Stimulated activated naive B cell treated with anti-CD40 and anti-IgM and Interleukin-4, amounts not matched to agents 10 μg/mL and 1 μg/mL and 100 μg/mL, for 72 hours (primary cell): ENCODE measurements at places on chromosomes 2 and 18.

GRCh38 chr2:190882411-190882766 is 1.8 kb downstream of the GLS start:
- no peak for DNase-seq
- peaks cover 23% of the 10 kb centered on the region for H3K4me1 ChIP-seq
- no peaks in the 10 kb centered on the region for H3K27me3 ChIP-seq
- peak overlapping the region; percentile 100 for H3K27ac ChIP-seq

DNA sequence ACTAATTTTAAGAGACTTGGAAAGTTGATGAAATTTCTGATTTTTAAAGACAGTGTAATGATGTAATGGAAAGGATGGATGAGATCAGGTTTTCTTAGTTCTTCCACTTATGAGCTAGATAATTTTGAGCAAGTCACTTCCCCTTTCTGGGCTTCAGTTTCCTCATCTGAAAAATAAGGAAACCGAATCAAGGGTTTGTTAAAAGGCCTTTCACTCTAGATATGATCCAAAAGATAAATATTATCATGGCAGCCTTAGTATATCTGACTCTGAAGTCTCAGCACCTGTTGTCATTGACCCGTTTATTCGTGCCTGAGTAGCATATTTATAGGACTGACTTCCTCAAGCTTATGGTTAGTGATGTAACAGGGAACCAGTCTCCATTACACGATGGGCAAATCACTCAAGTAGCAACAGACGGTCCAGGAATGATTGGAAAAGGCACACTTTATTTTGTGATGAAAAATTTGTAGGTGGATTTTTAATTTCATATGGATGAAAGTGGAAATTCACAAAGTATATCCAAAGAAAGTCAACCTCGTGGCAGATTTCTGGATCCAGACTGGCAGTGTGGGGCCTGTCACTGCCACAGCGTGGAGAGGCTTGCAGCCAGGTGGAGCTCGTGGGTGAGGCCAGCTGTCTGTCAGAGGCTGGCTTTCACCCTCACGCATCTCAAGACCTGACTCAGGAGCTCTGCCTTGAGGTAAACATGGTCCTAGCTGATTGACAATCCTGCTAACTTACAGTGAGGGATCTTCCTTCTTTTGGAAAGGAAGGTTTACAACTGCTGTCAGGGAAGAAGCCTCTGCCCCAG is 137.9 kb upstream of the CXCR4 start:
- H3K27ac ChIP-seq, result peak overlapping the region; percentile 97
- H3K36me3 ChIP-seq, result no peaks in the 10 kb centered on the region
- H3K4me1 ChIP-seq, result peaks cover 94% of the 10 kb centered on the region
- peak overlapping the region; percentile 25 for H3K4me3 ChIP-seq

DNA sequence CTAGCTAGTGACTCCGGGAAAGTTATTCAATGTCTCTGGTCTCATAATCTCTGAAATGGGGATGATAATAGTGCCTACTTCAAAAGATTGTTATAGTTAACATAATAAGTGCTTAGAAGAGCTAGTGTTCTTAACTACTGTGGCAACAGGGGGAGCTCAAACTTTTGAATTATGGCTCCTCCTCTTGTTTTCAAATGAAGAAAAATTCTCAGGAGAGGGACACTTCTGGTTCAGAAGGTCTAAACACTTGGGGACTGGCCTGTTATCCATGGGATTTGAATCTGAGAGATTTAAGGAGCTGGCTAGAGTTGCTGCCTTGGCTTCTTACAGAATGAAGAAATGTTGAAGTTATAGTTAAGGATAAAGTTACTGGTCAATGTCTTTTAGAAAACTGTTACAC is 92.2 kb upstream of the ITGB6 start:
- peaks cover 38% of the 10 kb centered on the region for H3K36me3 ChIP-seq
- no peak overlapping the region for H3K27ac ChIP-seq
- no peak for DNase-seq
- H3K4me1 ChIP-seq, result peaks cover 2% of the 10 kb centered on the region

DNA sequence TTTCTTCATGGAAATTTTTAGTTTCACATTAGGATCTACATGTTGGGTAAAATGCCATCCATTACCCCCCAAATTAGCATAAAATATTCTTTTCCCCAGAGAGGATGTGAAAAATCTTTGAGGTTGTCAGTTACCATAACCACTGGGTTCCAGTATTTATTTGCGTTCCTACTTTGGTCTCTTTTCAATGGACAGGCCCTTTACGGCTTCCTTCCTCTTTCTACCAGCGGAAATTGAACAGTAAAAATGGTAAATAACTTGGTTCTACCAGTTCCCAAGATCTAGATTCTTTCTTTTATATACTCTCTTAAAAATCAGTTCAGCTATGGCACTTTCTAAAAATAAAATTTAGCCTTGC is 169.2 kb upstream of the APCDD1 start:
- H3K27me3 ChIP-seq, result no peaks in the 10 kb centered on the region
- H3K36me3 ChIP-seq, result peaks cover 10% of the 10 kb centered on the region
- H3K4me1 ChIP-seq, result peaks cover 48% of the 10 kb centered on the region
- DNase-seq, result no peak

DNA sequence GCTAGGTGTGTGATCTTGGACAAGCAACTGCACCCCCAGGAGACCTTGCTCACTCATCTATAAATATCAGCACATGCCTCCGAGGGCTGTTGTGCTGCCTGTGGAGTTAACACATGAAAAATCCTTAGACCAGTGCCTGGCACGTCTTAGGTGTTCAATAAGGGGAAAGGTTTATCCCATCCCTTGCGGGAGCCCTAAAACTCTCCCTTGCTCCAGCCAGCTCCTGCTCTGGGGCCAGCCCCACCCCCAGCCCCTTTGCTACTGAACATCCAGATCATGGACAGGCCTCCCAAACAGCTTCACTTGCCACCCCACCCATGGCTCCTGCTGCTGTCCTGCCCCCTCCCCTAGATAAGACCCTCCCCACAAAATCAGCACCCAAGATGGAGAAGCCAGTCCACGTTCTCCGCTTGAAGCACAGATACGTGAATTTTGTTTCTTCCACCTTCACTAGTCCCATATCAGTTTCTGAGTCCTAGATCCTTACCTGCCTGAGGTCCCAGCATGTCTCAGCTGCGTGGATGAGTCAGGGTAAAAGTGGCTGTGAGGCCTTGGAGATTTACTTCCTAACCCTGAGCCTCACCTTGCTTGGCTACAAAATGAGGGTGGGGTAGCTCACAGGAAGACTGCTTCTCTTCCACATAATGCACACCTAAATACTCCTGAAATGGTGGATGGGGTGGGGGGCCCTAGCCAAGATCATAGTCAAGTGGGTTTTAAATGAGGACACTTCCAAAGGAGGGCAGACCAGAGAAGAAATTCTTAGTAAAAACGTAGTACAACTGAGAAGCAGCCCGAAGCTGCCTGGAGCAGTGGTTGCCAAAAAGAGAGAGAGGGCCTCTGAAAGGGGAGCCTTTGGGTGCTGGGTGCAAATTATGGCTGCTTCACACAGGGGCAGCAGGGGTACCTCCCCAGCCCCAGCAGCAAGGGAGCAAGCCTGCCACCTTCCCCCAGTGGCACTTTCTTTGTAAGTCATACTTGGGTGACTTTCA is 40.4 kb downstream of the C1QL2 start:
- no peaks in the 10 kb centered on the region for H3K4me1 ChIP-seq
- H3K4me3 ChIP-seq, result no peak overlapping the region
- H3K36me3 ChIP-seq, result no peaks in the 10 kb centered on the region
- DNase-seq, result no peak
- H3K27me3 ChIP-seq, result peaks cover 36% of the 10 kb centered on the region
- no peak overlapping the region for H3K27ac ChIP-seq

GRCh38 chr2:151786483-151786882 is 41.7 kb downstream of the ARL5A start:
- no peak overlapping the region for H3K27ac ChIP-seq
- H3K4me3 ChIP-seq, result no peak overlapping the region
- peaks cover 44% of the 10 kb centered on the region for H3K36me3 ChIP-seq
- H3K27me3 ChIP-seq, result no peaks in the 10 kb centered on the region

DNA sequence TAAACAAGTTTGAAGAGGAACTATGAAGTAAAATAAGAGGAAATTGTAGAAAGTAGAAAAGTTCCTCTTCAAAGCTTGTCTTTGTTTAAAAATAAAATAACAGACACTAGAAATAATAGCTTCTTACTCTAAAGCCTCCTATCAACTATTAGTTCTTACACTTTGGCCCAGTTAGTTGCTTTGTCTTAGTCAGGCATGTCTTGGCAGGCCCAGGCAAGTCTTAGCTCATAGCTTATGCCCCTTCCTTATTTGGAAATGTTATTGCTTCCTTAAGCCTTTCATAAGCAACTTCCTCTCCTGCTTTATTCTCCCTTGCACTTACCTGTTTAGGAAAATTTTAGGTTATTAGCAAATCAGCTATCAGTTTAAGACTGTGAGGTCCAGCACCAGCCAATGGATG is 950.6 kb upstream of the LRATD1 start:
- DNase-seq, result no peak
- no peak overlapping the region for H3K4me3 ChIP-seq
- no peaks in the 10 kb centered on the region for H3K36me3 ChIP-seq
- H3K27me3 ChIP-seq, result no peaks in the 10 kb centered on the region
- no peaks in the 10 kb centered on the region for H3K4me1 ChIP-seq

DNA sequence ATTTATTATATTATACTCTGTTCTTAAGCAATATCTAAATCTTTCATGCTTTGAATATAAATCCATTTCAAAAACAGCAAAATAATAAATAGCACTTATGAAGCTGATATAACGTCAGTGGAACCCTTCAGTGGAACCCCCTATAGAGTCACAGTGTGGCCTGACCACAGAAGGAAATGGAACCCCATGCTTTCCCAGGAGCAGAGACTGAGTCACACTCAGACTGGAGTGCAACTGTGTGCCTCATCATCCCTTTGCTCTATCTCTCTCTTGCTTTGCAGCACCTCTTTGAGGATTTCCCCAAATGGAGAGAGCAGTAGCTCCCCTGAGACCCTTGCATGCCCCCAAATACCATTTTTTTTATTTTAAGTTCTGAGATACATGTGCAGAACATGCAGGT is 13.1 kb downstream of the NXPH2 start:
- no peak overlapping the region for H3K4me3 ChIP-seq
- DNase-seq, result no peak
- peaks cover 20% of the 10 kb centered on the region for H3K27me3 ChIP-seq
- no peaks in the 10 kb centered on the region for H3K36me3 ChIP-seq
- no peaks in the 10 kb centered on the region for H3K4me1 ChIP-seq

- H3K27me3 ChIP-seq, result peaks cover 25% of the 10 kb centered on the region
- H3K27ac ChIP-seq, result no peak overlapping the region
- H3K4me1 ChIP-seq, result peaks cover 22% of the 10 kb centered on the region
- no peak overlapping the region for H3K4me3 ChIP-seq
- peaks cover 2% of the 10 kb centered on the region for H3K36me3 ChIP-seq
Observed at GRCh38 chr2:6919901-6920742, 2.9 kb downstream of the RNF144A start.

DNA sequence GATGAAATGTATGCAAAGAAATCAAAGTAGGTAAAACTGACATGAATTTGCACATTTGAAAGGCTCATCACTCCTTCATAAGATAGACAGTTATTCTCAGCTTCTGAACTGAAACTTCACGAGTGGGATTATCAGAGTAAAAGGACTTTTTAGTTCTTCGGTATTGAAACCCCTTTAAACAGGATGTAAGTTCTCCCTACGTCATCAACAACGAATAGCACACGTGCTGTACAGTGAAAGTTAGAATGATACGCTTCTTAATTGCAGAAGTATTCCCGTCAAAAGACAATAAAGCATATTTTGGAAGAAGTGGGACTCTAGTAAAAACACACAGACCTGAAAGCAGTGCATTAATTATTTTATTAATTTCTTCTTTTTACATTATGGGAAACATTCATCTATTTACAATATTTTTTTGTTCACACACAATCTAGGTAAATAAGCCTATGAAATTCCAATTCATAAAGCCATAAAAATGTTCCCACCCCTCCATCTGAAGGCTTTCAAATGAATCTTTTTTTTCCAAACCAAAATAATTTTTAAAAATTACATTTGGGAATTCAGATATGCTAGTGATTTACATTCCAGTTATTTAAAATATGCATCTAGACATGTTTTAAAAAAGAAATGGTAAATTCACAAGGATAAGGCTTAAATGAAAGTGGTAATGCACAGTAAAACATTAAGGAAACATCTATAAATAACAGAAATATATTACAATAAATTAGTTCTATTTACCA is 45.9 kb downstream of the TGIF1 start:
- H3K27ac ChIP-seq, result no peak overlapping the region
- peaks cover 22% of the 10 kb centered on the region for H3K27me3 ChIP-seq
- H3K4me3 ChIP-seq, result no peak overlapping the region
- H3K36me3 ChIP-seq, result no peaks in the 10 kb centered on the region
- peaks cover 43% of the 10 kb centered on the region for H3K4me1 ChIP-seq

DNA sequence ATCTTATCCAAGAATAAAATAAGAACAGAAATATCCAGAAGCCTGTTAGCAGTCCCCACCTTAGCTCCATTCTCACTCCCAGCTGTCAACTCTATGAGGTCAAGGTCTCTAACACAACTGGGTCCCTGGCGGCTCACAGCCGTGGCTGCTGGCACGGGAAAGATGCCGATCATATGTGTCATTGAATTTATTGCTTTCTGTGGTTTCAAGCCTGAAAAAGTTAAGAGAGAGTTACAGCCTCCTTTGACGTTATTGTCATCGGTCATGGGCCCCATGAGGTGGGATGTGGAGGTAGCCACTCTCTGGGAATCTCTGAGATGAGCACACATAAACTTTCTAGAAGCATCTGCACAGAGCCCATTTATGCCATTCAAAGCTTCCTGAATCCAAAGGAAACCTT is 28.7 kb upstream of the CABLES1 start:
- no peak for DNase-seq
- H3K27me3 ChIP-seq, result no peaks in the 10 kb centered on the region
- H3K4me1 ChIP-seq, result peaks cover 7% of the 10 kb centered on the region

DNA sequence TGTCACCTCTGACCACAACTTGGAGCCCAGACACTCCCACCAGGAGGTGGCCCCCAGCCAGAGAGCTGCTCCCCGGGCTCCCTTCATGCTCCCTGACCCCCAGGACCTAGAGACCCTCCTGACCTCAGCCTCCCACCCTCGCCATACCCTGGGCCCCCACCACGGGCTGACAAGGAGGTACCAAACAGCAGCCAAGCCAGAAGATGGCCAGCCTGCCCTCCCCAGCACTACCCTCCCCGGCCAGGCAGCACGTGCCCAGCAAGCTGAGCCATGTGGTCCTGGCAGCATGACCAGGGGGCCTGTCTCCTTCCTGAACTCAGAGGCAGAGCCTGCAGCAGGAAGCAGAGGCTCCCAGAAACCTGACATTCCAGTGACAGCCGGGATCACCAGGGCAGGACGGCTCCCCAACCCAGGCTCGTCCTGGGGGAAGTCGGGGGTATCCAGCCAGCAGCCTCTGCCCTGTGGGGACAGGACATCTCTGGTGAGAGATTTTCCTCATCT is 69.4 kb upstream of the GPC1 start:
- no peak overlapping the region for H3K4me3 ChIP-seq
- H3K4me1 ChIP-seq, result peaks cover 2% of the 10 kb centered on the region
- peaks cover 3% of the 10 kb centered on the region for H3K27me3 ChIP-seq
- H3K27ac ChIP-seq, result no peak overlapping the region
- peaks cover 2% of the 10 kb centered on the region for H3K36me3 ChIP-seq

- DNase-seq, result no peak
- H3K27ac ChIP-seq, result no peak overlapping the region
- H3K36me3 ChIP-seq, result no peaks in the 10 kb centered on the region
- no peaks in the 10 kb centered on the region for H3K4me1 ChIP-seq
- H3K27me3 ChIP-seq, result no peaks in the 10 kb centered on the region
Observed at GRCh38 chr2:188852772-188853171, 121.4 kb upstream of the COL3A1 start.
